H1 (cell line): ENCODE measurements at places on chromosomes 5 and 9. TPM values are rescaled to one million over a fixed set of nuclear protein-coding genes. Genes with fewer than 3 reads are reported as not detected.

DNA sequence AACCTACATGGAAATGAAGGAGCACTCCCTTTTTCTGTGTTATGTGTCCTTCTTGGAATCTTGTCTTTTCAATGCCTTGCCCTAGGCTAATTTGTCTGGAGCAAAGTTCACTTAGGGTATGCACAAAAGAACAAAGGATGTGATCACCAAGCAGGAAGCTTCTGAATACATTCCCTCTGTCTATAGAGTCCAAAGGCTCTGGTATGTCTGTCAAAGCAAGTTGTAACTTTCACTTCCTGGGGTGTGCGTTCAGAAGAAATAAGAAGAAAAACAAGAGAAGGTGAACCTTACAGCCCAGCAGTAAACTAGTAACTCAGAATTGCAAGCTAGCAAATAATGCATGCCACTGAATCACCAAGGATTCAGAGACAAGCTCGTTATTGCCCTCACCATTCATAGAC, 31.7 kb upstream of the CDH6 start:
- no peaks in the 10 kb centered on the region for H3K36me3 ChIP-seq
- DNase-seq = no peak
- no peaks in the 10 kb centered on the region; the same call in 1 of the 2 replicates for H3K4me1 ChIP-seq
- H3K27me3 ChIP-seq = no peaks in the 10 kb centered on the region
- H3K4me3 ChIP-seq = no peak overlapping the region

FOXD4L5 gene
- 0.13 TPM in 1 of 2 replicates, not detected in the other for total RNA-seq

DNA sequence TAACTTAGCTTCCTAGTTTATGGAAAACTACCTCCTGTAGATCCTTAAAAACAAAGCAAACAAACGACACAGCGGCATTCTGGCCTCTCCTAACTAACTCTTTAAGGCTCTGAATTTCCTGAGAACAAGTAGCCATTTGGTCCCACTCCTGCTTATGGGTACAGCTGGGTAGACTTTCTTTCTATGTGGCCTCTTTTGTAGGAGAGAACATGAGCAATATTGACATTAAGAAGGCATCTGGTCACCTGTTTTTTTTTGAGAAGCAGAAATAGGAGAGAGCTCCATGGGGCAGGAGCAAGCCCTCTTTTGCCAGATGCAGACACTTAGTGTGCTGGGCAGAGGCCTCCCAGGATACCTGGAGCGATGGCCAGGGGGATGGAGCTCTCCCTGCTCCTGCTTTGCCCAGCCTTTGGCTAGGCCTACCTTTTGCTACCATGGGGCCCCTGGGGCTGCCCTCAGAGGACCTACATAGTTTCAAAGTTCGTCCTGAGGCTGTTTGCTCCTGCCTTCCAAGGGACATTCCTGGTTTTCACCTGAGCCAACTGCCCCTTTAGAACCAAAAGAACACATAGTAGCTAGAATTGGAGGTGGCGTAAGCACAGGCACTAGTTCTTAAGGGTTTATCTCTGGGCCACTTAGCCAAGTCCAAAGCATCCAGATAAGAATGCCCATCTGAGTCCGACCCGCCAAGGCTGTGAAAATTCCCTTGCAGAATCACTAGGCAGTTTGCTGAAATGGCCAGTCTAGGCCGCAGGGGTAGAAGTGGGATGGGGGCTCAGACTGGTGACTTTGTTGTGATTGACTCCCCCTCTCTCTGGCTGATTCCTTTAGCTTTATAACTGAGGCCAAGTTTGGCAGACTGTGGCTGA, 2.4 kb upstream of the STC2 start:
- H3K4me3 ChIP-seq = peak overlapping the region; percentile 60; the same call in 1 of the 2 replicates
- no peaks in the 10 kb centered on the region for H3K36me3 ChIP-seq
- peaks cover 8% of the 10 kb centered on the region for H3K27me3 ChIP-seq
- no peak overlapping the region for H3K27ac ChIP-seq
- no peak for DNase-seq
- H3K4me1 ChIP-seq = peaks cover 18% of the 10 kb centered on the region

GRCh38 chr5:54136516-54137440, 173.6 kb downstream of the ARL15 start:
- DNase-seq = no peak
- H3K27ac ChIP-seq = no peak overlapping the region
- H3K4me3 ChIP-seq = no peak overlapping the region
- no peaks in the 10 kb centered on the region for H3K36me3 ChIP-seq
- no peaks in the 10 kb centered on the region for H3K27me3 ChIP-seq

DNA sequence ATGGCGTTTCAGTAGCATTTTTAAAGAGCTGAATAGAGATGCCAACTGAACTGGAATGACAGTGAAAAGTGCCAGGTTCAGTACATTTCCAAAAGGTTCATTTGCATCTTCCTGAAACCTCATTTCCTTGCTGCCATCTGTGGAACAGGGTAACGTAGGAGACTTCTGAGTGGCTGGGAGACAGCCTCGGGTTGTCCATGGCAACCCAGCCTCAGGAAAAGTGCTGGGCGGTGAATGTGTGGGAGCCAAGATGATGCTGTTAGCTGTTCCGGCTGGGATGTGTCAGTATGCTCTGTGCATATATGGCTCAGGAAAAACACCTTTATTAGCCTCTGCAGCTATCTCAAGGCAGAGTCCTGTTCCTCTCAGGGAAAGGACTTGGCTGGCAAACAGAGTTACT, 87.5 kb downstream of the KLHL3 start:
- H3K27ac ChIP-seq = no peak overlapping the region
- H3K36me3 ChIP-seq = no peaks in the 10 kb centered on the region; the same call in 1 of the 2 replicates
- H3K4me3 ChIP-seq = no peak overlapping the region
- DNase-seq = no peak

DNA sequence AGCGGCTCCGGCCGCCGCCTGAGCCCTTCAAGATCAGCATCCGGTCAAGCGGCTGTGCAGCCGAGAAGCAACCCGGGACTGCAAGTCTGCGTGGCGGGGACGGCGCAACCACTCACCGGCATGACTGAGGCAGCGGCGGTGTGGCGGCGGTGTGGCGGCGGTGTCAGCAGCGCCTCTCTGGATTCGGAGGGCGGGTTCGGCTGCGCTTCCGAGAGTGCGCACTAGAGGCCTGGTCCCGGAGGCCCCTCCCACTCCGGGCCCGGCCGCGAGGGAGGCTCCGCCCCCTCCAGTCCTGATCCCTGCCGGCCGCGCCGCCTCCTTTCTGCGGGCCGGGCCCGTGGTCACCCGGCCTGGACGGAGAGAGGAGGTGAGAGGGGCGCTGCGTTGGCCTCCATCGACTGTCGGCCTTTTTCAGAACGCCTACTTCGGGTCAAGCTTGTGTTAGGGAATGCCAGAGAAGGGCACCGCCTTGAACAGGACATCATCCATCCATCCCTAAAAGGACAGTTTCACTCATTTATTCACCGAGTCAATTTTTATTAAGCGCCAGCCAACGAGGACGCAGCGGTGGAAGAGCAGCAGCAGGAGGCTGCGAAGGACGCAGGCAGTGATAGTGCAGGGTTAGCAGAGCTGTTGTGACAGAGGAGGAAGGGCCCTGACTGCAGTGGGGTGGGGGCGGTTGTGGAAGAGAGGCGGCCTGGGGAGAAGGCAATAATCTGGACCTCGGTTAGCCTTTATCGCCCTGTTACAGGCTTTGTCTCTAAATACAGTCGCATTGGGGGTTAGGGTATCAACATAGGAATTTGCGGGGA, at the start of gene ATOX1:
Gene ATOX1, minus strand, starts transcription at position 202 of the 812 bp plus-strand sequence. Its CDS starts 80 bp downstream, at position 122.
- H3K27ac ChIP-seq = peak within 1 kb of the TSS; percentile 28; the same call in 1 of the 2 replicates
- peak; percentile 94 for DNase-seq
- peaks cover 5% of the 10 kb centered on the region for H3K4me1 ChIP-seq
- H3K27me3 ChIP-seq = no peaks in the 10 kb centered on the region
- no peaks in the 10 kb centered on the region for H3K36me3 ChIP-seq

TAF11L12 gene
- not detected in 2 replicates for total RNA-seq

- no peaks in the 10 kb centered on the region for H3K4me1 ChIP-seq
- H3K4me3 ChIP-seq = no peak overlapping the region
- H3K27ac ChIP-seq = no peak overlapping the region
- DNase-seq = no peak
- no peaks in the 10 kb centered on the region for H3K36me3 ChIP-seq
Observed at GRCh38 chr9:14220256-14220655, 93.7 kb downstream of the NFIB start.

DNA sequence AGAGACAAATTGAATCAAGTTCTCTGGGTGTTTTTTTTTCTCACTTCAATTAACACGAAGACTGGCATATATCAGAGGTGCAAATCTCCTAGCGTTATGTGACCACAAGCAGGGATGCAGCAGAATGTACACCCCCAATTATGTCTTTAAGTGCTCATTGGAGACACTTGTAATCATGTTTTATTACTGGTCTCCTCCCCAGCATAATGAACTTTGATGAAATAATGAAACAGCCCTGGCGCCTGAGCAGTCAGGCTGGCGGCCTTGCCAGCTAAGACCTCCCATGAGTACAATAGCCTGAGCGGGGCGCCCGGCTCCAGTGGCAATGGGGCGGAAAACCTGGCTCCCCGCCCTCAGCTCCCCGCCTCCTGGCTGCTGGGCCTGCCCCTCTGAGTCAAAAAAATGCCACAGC, 209.4 kb upstream of the MSX2 start:
- H3K4me3 ChIP-seq = no peak overlapping the region
- no peak overlapping the region for H3K27ac ChIP-seq
- H3K36me3 ChIP-seq = no peaks in the 10 kb centered on the region
- H3K27me3 ChIP-seq = no peaks in the 10 kb centered on the region
- 0 out of 2 replicates have a peak, but pooled peaks cover under 1% of the 10 kb centered on the region for H3K4me1 ChIP-seq
- no peak for DNase-seq

IFNA21 gene
- total RNA-seq = not detected in 2 replicates

DNA sequence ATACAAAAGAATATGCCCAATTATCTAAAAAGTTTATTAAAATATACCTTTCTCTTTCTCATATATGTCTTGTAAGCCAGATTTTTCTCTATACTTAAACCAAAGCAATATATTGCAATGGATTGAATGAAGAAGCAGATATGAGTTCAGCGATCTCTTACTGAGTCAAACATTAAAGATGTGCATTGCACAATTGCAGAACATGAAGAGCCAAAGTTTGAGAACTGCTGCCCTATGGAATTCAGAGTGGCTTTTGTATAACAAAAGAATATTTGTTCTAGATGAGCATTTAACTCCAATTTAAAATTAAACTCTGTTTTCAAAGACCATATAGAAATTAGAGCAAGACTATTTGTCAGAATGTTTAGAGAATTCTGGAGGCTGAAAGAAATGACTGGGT, 519.0 kb upstream of the DAB2 start:
- H3K4me3 ChIP-seq = no peak overlapping the region
- no peaks in the 10 kb centered on the region for H3K4me1 ChIP-seq
- no peak for DNase-seq

DNA sequence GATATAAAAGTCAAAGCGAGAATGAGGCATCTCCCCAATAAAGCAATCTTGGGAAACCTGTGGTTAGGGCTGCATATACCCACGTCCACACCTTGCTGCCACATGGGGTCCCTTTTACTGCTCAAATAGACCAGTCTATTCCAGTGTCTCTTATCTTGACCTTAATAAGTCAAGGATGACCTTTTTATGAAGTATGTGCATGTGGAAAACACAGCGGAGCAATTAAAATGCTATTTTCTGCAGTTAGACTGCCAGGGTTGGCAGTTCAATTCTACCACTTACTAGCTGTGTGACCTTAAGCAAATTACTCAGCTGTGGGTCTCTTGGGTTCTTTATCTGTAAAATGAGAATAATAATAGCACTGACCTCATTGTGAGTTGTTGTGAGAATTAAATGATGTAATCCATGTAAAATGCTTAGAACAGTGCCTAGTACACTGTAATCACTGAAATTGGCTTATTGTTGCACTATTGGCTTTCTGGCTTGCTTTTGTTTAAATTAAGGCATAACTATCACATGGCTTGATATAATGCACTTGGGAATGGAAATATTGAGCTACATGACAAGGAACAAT, 67.8 kb upstream of the HSPB3 start:
- H3K4me1 ChIP-seq = no peaks in the 10 kb centered on the region
- no peaks in the 10 kb centered on the region for H3K36me3 ChIP-seq
- H3K27ac ChIP-seq = no peak overlapping the region
- H3K27me3 ChIP-seq = no peaks in the 10 kb centered on the region
- no peak for DNase-seq

TUSC1 gene
- total RNA-seq = 4.3 and 4.5 TPM in 2 replicates

DNA sequence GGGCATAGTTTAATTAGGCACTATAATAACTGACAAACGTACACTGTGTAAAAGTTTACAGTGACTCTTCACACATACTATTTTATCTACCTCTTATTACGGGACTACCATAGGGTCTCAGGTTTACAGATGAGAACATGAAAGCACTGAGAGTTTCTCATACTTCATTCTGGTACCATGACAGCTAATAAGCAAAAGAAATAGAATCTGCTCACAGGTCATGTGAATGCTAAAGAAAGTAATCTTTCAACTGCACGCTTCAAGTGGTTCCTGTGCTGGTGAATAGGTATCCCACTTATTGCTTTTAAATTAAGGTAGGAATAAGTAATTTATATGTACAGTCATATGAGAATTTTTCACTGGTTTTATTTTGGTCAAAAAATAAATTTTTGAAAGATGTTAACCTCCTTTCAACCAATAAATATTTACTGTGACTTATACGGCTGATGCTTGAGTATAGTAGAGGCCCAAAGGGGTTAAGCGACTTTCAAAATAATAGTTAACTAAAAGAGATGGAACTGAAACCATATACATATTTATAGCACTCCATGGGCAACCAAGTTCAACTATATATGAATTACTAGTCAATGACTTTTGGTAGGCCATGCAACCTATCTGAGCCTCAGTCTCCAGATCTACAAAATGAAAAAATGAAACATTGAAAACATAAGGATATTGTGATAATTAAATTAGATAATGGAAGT, 8.1 kb downstream of the CDKN2A start:
- no peak overlapping the region for H3K27ac ChIP-seq
- no peaks in the 10 kb centered on the region for H3K36me3 ChIP-seq
- no peak for DNase-seq
- no peak overlapping the region for H3K4me3 ChIP-seq
- peaks cover 2% of the 10 kb centered on the region; the same call in 1 of the 2 replicates for H3K4me1 ChIP-seq

DNA sequence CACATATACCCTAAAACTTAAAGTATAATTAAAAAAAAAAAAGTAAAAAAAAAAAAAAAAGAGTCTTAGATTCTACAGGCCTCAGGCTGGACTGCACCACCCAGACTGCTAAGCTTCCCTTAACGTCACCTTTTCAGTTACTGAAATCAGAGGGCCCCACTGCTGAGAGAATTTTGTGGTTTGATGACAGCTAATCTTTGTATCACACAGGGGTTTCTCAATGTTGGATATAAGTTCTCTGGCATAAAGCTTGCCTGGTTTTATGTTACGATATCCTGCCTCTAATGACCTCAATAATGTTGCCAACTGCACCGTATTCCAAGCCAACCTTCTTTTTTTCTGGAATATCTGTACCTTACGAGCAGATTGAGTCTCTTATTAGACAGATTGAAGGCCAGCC, 43.1 kb upstream of the C6 start:
- no peaks in the 10 kb centered on the region for H3K4me1 ChIP-seq
- DNase-seq = no peak
- H3K27ac ChIP-seq = no peak overlapping the region
- no peak overlapping the region for H3K4me3 ChIP-seq

DNA sequence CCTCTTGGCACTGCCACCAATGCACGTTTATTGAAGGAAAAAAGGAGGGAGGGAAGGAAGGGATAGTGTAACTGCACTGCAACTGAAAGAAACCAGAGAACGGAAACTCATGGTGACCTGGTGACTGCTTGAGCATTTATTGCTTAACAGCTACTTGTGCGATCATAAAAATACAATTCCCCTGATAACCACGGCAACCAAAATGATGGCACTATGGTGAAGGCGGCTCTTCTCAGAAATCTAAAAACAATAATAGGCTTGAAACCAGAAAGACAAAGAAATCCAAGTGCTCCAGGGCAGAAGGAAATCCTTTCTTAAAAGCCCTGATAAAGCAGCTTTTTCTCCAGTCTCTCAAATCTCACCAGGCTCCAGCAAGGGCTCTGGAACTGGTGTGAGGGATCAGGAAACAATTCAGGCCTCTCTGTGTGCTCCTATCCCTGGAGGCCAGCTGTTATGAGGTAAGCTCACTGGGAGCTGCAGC, 1.9 kb downstream of the FBXO10 start:
- H3K27me3 ChIP-seq = no peaks in the 10 kb centered on the region; the same call in 1 of the 2 replicates
- H3K27ac ChIP-seq = peak overlapping the region; percentile 56
- peaks cover 19% of the 10 kb centered on the region for H3K4me1 ChIP-seq
- no peaks in the 10 kb centered on the region for H3K36me3 ChIP-seq
- no peak for DNase-seq
